Stimulated activated CD8-positive, alpha-beta memory T cell treated with anti-CD3 and anti-CD28 coated beads, Interleukin-4, amount 100 ng/mL, for 24 hours (primary cell): ENCODE measurements at places on chromosomes 4 and X.
A peak's percentile ranks its signal among the peaks of the same experiment; 100 is the strongest.

- DNase-seq = no peak
These were observed 914 bp downstream of the TRAPPC2 start for GRCh38 chrX:13733506-13733905.

DNA sequence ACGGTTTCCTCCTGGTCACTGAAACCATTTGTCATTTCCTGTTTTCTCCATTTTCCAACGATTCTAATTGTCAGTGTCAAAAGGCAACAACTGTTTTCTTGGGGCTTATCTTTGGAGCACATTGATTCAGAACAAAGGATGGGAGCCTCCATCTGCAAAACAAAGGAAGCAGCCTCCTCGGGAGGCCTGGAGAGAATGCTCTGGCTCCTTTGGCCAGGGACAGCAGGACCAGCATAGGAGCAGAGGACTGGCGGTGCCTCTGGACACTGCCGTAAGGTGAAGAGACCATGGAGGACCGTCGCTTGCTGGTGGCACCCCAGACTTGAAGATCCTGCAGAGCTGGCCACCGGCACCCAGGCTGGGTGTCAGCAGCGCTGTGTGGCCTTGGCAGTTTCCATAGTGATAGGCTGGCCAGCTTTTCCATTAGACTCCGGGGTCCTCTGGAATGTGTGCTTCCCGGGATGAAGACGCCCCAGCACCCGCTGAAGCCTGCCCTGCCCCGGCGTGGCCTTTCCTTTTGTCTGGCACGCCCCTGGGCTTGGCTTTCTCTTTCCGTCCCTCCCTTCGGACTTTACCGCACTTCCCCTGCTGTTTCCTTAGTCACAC is 61.1 kb upstream of the MTM1 start:
- DNase-seq = no peak

GRCh38 chr4:1058997-1059665 is 47.7 kb downstream of the FGFRL1 start:
- no peak for DNase-seq

- DNase-seq = no peak
These were observed 3.5 kb upstream of the SH3BP2 start for GRCh38 chr4:2789351-2789750.

GRCh38 chr4:89653012-89653411 is 183.9 kb downstream of the SNCA start:
- no peak for DNase-seq

DNA sequence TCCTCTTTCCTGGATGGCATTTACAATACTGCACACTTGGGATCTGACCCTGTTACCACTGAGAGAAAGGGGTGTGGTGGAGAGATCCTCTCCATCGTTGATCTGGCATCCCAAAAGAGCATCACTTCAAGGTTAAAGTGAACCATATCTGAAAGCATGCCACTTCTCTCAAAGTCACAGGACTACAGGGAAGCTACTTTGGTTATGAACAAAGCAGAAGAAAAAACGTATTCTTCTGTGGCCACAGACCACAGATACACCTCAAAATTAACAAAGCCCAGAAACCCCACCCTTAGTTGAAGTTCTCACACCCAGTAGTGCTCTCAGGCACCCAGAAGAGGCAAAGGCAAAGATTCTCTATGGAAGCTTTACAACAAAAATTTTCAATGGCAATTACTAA is 108.3 kb downstream of the JADE1 start:
- no peak for DNase-seq

DNA sequence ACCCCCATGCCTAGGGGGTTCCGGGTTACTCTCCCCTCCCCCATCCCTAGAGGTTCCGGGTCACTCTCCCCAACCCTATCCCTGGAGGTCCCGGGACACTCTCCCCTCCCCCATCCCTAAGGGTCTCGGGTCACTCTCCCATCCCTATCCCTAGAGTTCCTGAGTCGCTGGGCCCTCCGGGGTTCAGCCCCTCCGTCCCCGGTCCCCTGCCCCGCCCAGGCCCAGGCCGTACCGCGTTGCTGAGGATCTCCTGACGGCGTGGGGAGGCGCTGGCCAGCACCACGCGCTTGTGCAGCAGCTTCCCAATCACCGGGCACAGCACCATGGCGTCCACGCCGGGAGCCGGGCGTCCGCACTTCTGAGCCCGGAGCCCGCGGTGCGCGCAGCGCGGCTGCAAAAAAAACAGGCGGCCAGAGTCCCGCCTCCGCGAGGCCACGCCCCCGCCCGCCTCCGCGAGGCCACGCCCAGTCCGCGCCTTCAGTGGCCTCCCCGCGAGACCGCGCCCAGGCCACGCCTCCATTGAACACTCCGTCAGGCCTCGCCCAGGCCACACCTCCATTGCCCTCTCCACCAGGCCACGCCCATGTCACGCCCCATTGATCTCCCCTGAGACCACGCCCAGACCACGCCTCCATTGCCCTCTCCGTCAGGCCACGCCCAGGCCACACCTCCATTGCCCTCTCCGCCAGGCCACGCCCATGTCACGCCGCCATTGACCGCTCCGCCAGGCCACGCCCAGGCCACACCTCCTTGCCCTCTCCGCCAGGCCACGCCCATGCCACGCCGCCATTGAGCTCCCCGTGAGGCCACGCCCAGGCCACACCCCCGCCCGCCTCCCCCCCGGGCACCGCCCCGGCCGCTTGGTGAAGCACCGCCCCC is at the start of gene ASMTL:
Gene ASMTL, minus strand, starts transcription at position 394 of the 879 bp plus-strand sequence. Its CDS starts 69 bp downstream, at position 325.
- peak; percentile 100 for DNase-seq

DNA sequence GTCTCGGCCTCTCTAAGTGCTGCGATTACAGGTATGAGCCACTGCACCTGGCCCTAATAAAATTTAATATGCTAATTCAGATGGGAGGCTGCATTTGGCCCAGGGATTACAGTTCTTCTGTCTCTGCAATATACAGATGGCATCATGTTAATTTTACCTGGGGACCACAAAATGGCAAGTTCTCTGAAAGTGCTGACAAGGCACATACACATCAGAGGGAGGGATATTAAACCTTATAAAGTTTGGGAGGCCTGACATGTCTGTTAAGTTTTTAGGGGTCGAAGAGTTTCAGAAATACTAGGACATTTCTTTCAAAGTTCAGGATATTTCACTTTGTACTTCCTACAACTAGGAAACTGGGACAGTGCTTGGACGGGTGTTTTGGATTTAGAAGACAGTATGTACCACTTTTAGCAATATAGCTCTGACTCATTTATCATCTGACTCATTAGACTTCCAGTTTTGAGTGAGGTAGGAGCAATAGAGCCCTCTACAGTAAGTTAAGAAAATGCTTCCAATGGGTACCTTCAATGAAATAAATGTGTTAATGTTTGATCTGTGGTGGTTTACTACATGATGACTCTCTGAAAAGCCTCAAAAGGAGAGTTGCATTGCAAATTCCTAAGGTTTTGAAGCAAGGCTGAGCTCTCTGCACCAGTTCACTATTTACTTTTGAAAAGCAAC is 981.0 kb upstream of the HS3ST1 start:
- no peak for DNase-seq

DNA sequence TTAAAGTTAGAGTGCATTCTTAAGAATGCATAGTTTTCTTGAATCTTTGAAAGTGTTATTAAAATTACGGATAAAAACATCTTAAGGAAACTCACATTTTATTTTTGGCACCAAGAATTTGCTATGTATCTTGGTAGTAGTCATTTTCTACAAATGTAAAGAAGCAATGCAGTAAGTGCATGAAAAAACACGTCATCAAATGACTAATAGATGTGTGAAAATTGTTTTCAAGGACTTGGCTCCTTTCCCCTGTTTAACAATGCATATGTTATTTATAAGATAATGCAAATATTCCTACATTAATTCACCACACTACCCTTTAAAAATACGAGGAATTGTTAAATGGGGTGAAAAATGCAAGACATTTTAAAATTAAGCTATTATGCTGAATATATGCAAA is 461.2 kb upstream of the PCDH7 start:
- no peak for DNase-seq

- no peak for DNase-seq
These were observed 21.8 kb upstream of the P2RY10 start for GRCh38 chrX:78923198-78924015.

DNA sequence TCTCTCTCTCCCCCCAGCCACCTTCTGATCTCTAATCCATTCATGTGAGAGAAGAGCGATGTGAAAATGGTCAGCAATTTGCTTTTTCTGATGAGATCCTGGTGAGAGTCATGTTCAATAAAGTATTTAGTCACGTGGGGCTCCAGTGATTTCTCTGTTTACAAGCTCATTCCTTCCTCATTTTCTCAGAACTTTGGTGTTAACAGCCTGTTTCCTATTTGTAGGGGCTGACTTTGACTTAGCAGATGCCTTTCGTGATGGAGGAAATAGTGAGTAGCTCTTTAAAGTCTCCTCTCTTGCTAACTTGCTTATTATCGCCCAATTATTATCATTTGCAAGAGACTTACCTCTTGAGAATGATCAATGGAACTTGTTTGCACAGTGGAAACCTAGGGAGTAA is 72.6 kb upstream of the CD99 start:
- DNase-seq = no peak

DNA sequence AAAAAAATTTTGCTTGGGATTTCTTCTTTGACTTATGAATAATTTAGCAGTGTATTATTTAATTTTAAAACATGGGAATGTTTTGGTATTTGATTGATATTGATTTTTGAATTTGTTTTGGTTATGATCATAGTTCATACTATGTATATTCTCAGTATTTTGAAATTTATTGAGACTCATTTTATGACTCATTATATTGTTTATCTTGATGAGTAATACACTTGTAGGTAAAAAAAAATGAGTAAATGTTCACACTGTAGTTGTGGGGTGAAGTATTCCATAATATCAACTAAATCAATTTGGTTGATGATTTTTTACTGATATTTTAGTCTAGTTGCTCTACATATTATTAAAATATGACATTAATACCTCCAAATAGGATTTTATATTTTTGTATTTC is 1142.2 kb downstream of the ADGRL3 start:
- DNase-seq = no peak
